Stimulated activated CD8-positive, alpha-beta memory T cell treated with anti-CD3 and anti-CD28 coated beads, Interleukin-15, amount 100 ng/mL, for 48 hours (primary cell): ENCODE measurements at places on chromosomes 3 and 15.

DNA sequence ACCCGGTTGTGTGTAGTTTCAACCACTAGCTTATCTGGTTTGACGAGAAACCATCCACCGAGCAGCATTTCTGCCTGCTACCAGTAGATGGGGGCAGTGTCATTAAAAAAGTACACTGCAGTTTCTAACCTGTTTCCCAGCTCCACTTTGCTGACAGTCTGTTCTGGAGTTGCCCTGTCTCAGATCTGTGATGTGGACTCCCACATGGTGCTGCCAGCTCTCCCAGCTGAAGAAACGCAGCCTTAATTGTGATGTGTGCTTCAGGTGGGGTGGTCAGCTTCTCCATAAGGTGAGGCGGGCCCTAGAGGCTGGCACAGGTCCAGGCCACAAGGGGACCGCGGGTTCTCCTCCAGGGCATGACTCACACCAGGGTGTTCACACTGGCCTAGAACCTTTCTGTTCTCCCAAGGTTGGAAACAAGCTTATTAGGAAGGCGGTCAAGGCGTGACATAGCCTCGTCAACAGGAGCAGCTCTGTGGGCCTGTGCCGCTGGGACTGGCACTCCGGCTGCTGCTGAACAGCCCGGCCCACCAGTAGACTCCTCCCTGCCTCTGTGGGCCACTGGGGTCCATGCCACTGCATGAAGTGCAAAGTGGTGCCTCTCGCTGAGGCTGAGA lies 2.9 kb upstream of the FAM43A start:
- DNase-seq, result peak; percentile 44

- DNase-seq, result no peak
These were observed 514.6 kb upstream of the CNTN3 start for GRCh38 chr3:75129101-75129500.

DNA sequence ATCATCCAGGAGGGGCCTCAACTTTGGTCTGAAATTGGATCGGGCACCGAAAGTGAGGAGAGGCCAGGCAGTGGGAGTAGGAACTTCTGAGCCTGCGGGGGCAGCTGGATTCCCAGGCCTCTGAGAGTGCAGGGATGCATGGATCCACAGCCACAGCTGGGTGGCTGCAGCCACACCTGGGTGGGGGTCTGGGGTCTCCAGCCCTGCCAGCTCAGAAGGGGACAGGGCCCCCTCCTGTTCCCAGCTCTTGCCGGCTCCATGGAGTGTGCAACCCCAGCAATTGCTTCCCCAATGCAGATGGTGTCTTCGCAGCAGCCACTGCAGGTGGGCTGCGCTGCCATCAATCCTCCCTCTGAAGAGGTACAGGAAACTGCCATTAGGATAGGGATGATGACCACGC lies 123.7 kb downstream of the BCHE start:
- DNase-seq, result no peak

- no peak for DNase-seq
These were observed 540.6 kb downstream of the NLGN1 start for GRCh38 chr3:173938159-173938558.

GRCh38 chr3:135203026-135203425 lies 408.0 kb downstream of the EPHB1 start:
- DNase-seq, result no peak

DNA sequence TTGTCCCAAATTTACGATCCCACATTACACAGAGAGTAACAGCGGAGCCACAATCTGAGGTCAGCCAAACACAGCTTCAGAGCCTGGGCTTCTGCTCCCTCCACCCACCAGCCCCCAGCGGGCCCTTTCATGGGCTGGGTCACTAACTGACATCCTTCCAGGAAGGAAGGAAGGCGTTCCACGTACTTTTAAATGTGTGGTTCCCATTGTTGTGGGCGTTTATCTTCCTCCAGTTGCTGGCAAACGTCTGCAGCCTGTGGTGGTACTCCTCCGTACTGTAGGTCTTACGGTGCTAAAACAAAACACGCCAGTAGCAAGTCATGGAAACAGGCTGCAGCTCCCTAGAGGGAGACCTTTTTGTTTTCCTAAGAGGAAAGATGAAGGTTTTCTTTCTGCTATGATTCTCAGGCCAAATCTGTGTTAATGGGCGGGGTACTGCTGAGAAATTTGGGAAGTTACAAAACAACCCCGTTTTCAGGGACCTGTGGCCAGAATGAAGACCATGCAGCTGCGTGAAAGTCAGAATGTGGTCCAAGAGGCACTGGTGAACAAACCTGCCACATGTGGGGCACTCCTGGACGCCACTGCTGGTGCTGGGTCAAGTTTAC lies 7.6 kb downstream of the CTSH start:
- no peak for DNase-seq

GRCh38 chr15:96338074-96338765 lies 7.7 kb downstream of the NR2F2 start:
- no peak for DNase-seq

DNA sequence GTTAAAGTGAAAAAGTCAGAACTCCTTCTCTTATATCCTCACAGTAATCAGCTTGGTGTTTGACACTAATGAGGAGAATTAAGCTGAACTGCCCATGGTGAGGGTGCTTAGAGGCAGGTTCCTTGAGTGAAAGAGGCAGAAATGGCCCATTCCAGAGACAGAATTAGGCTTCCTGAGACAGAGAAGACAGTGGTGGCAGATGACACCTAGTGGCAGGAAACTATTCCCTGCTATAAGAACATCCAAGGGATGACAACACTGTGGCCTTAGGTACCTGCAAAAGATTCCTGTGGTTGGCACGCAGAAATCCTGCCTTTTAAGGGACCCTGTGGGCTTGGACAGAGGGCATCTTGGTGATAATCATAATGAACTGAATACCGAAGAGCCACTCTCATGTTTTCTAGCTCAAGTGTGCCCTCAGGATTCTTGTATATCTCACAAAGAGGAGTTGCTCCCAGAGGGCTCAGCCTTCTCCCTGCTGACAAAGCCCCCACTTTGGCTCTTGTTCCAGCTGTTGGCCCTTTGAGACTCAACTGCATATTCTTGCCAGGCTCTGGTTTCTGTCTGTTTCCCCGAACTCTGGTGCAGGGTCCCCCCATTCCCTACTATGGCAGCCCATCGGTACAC lies 56.0 kb downstream of the KBTBD12 start:
- no peak for DNase-seq

DNA sequence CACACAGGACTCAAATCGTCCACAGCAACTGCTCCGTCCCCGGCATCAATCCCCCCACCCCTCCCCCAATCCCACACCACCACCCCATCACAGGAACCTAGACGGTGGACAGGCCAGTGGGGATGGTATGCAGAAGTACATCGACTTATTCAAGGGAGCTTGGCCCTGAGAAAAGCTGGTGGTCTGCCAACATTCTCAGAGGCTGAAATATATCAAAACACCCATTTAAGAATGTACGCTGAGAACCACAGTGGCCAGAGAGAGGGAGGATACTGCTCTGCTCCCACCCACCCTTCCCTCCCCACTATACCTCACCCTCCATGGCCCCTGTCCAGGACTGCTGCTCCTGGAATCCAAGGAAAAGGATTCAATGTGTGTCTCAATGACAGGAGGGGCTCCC lies 12.4 kb upstream of the USP3 start:
- no peak for DNase-seq

GRCh38 chr3:50658416-50658815 lies 16.3 kb upstream of the DOCK3 start:
- DNase-seq, result no peak

DNA sequence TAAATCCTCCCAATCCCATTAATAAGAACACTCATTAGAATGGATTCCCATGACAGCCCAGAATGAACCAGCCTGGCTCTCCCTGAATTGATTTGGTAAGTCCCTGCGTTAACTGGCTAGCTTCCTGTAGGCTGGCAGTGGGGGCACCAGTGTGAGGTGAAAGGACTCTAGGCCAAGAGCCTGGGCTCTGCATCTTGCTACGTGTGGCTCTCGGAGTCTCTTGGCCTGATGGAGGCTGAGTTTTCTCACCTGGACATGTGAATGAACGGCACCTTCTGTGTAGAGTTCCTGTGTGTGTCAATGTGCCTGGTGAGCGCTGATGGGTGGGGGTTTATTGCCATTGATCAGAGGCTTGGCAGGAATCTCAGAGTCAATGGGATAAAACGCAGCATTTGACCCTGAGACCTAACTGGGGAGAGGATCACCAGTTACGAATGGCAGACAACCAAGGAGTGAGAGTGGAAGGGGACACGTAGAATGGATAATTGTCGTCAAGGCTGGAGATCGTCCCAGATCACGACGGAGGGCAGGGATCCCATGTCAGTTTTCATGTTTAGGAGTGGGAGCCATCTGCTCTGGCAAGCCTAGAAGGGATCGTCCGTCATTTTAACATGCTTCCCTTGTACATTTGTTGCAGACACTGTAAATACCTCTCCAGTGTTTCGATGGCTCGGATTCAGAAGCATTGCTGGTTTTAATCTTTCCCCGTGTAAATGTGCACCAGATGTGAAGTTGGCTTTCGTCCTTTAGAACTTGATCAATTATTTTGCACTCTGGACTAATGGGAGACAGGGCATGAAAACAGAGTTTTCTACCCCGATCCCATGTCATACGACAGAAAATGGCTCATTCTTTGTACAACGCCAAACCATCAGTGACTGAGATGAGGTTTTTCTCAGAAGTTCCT lies 9.0 kb upstream of the KLF13 start:
- no peak for DNase-seq

GRCh38 chr15:31615643-31616415 lies 289.2 kb downstream of the KLF13 start:
- no peak for DNase-seq

DNA sequence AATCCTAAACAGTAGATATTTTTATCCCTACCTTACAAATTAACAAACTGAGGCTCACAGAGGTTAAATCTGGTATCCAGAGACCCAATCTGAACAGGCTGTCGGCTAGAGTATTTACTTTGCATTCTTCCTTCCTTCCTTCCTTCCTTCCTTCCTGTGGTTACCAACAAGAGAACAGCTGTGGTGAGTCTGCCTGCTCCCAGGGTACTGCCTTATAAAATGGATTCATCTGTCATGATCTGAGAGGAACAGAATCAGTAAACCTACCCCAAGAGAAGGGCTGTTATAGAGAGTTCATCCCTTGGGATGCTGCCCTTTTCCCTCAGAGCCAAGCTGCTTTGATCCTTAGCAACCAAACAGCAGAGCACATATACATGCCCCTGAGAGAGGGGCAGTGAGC lies 3.6 kb downstream of the GADL1 start:
- no peak for DNase-seq

DNA sequence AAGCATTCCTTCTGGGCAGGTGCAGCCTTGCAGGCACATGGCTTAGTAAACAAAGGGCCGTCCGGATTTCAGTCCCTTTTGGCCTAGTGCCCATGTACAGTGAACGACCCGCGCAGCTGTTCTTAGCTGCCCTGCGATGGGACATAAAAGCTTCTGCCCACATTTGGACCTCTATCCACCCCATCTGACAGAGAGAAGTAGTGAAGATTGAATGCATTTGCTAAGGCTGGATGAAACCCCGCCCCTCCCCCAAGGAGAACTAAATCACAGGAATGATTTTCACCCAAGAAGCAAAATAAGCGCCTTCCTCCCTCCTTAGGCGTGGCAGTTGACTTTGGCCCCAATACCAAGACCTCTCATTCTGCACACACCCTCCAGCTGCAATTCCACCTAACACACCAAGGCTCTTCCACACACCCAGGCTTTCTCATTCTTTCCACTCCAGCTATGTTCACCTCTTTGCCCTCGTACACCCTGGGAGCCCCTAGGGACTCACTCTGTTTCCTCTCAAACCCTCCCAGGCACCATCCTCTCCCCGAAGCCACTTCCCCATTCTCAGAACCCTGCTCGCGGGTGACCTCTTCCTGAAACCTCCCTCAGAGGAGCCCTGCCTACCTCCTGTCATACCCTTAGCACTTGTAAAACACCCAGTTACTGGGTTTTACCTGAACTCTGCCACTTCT lies 14.1 kb upstream of the HRH1 start:
- DNase-seq, result peak; percentile 23

DNA sequence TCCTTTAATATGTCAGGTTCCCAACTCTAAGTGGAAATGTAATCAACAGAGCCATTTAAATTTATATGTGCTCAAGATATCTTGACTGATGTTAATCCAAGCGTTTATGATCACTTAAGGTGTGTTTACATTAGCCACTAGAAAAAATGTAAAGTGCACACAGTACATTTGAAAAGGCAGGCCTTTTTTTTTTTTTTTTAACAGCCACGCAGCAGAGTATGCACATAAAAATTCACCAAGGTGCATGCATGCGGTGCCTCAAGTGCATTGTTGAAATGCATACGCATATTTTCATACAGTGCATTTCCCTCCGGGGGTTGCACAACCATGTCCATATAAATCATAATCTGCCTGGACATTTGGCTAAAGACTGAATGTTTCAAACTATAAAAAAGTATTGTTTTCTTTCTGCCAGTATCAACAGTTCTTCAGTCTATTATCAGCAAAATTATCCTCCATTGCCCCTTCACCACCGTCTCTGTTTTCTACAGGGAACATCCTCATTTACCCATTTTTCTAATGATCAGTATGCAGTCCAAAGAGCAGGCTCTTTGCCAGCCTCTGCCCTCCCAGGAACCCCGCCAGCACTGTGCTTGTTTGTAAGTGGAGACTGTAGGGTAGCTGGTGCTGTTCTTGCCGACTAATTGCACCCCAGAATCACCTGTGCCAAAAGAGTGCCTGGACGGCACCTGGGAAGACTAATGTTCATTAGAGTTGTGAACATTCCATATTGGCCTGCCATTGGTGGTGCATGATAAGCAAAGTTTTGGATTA lies 611.2 kb upstream of the CFAP20DC start:
- DNase-seq, result no peak

DNA sequence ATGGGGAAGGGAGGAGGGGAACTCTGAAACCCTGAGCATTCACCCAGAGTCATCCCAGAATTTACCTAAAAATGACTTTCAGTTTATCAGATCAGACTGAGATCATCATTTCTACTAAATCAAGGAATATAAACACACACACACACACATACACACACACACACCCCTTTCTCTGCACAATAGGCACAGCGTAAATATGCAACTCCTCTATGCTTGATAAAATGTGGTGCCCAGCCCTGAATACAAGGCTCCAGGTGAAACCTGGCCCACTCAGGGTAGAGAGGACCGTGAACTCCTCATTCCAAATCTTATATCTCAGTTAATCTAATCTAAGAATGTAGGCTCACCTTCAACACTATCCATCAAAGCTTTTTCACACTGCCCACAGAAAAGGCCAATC lies 31.8 kb upstream of the SEC22A start:
- DNase-seq, result no peak

- DNase-seq, result no peak
These were observed 30.8 kb downstream of the CCDC13 start for GRCh38 chr3:42742259-42742658.

GRCh38 chr15:52232327-52232726 lies 41.1 kb upstream of the GNB5 start:
- DNase-seq, result no peak

DNA sequence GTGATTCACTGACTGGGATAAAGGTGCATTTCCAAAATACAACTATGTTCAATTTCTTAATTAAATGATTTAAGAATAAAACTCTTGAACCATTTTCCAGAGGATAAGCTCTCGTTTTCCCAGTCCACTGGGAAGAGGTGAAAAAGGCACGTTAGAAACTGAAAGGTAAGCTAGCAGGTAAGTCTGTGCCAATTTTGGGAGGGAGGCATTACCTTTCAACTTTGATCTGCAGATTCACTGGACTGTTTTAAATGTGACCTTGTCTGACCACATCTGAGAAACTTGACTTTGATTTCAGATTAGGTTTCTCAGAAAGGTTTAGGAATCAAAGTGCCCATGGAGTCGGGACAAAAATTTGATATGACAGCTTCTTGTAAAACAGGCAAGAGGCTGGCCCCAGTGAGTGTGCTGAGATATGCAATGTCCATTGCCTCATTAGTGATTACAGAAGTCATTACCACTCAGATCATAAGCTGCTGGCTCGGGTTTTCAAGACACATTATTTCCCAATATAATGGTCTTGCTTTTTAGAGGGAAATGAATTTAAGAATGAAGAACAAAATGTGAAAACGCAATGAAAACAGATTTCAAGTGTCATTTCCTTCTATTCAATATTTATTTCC lies 118.8 kb downstream of the ADAMTS9 start:
- DNase-seq, result no peak
